GM23248 (cell line): ENCODE measurements at places on chromosomes 7 and 10. TPM values are rescaled to one million over a fixed set of nuclear protein-coding genes. Genes with fewer than 3 reads are reported as not detected.

Gene MYL10
- total RNA-seq, result not detected in 2 replicates

Gene PNLIPRP2
- total RNA-seq, result not detected in 2 replicates

Gene AQP1
- total RNA-seq, result 0.54 and 1.1 TPM in 2 replicates

Gene CLCN1
- not detected in 2 replicates for total RNA-seq
